Foreskin keratinocyte (primary cell): ENCODE measurements at places on chromosomes 2 and 18. TPM values are rescaled to one million over a fixed set of nuclear protein-coding genes. Genes with fewer than 3 reads are reported as not detected.

GRCh38 chr2:45570671-45571334 lies 40.3 kb downstream of the SRBD1 start:
- no peak for DNase-seq

DNA sequence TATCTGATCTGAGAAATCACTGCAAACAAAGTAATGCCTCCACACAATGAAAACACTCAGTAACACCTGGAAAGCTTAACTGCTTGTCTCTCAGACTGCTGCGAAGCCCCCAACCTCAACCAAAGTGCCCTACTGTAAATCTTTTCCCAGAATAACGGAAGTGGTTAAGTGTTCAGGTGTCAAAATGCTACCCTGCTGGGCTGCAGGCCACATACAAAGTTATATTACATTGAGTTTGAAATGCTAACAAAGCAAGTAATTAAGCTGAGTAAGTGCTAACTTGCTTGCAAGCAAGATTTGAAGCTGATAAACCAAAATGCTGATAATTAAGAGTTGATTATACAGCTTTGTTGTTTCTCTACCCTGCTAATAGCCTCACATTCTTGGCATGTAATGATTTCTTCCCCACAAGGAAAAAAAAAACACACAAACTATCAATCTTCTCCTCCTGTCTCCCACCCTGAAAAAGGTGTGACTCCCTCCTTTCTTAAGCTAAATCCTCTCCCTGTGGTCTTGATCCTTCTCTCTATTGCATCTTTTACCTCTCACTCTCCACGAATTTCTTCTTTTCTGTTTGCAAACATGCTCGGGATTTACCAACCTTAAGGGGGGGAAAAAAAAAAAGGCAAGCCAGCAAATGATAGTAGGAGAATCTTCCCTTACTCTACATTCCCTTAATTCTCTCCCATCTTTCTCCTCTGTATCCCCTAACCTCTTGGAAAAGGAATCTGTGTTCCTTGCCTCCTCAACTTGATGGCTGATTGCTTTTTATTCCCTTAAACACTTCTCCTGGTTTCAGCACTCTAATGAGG lies 266.8 kb upstream of the SIX3 start:
- DNase-seq = no peak

DNA sequence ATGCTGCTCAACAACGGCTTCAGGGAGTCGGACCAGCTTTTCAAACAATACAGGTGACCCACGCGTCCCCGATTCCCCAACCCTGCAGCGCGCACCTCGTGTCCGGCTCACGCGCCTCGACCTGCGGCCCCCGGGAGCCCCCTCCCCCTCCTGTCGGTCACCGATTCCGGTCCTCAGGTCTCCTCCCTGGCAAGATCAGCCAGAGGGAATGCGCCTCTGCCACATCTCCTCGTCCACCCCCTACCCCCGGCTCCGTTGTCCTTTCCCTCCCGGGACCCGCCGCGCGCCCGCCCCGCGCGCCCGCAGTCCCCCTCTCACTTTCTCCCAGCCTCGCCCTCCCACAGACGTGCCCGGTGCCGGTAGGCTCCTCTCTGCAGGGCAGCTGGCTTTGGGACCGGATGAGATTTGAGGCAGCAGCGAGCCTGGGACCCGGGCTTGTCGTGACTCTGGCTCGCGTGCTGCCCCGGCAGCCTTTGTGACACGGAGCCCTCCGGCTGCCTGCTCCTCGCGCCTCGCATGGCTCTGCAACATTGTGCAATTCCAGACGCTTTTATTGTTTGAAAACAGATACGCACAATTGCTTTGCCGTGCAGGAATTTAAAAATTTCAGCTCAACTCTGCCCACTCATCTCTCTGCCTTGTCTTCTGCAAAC lies 558 bp downstream of the TTC39C start:
- peak; percentile 36 for DNase-seq

GRCh38 chr2:152549423-152549822 lies 167.8 kb downstream of the PRPF40A start:
- no peak for DNase-seq

DNA sequence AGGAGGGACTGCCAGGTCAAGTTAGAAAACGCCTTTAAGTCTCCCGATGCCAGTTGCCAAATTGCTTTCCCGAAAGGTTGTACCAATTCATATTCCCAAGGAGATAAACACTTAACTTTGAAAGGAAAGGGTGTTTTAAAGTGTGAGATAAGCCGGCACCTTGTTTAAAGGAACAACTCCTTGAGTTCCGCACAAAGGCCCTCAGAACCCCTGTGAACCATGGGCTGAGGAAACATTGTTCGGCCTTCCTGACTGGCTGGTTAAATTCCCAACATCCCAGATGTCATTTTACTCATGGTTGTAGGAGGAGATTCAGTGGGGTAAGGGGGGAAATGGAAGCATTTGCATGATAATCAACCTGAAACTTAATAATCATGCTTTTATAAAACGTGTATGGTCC lies 126.6 kb downstream of the BCL11A start:
- DNase-seq = no peak

TUBA4B gene
- 0.07 TPM in 1 of 2 replicates, not detected in the other for polyA plus RNA-seq
